Activated naive CD4-positive, alpha-beta T cell (primary cell): ENCODE measurements at places on chromosomes 6 and 20.

DNA sequence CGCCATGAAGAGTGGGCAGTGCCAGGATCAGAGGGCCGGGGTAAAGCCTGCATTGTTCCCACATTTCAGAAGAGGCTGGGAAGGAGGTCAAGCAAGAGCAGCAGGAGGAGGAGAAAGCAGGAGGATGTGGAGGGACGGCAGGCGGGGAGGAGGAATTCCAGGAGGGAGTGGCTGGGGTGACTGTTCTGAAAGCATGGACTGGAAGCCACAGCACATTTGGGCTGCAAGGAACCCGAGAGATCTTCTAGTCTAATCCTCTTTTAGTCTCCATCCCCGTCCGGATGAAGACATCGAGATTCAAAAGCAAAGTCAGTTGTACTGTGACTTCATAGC is 76.9 kb downstream of the FAM50B start:
- DNase-seq, result no peak

DNA sequence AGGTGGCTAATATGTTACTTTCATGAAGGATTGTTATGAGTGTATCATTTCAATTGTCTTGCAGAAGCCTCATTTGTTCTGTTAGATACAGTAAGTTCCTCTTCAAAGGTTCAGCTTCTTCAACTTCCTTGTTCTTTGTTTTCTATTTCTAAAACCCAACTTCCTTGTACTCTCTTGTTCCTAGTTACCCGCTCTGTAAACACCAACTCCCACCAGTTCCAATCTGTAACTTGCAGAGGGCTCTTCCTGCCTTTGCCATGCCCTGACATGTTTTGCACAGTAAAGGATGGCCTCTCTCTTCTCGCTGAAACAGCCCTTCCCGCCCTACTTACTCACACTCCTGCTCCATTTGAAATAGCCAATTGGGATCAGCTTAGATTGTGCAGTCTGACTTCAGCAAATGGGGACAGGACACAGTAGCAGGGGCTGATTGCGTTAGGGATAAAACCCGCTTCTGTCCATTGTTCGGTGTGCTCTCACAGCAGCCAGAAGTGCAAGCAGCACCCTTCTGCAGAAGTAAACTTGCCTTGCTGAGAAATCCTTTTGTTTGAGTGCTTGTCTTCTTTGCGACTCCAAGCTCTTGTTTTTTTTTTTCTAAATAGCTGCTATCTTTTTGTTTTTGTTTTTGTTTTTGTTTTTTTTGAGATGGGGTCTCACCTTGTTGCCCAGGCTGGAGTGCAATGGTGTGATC is 45.9 kb upstream of the POU5F1 start:
- DNase-seq, result no peak

DNA sequence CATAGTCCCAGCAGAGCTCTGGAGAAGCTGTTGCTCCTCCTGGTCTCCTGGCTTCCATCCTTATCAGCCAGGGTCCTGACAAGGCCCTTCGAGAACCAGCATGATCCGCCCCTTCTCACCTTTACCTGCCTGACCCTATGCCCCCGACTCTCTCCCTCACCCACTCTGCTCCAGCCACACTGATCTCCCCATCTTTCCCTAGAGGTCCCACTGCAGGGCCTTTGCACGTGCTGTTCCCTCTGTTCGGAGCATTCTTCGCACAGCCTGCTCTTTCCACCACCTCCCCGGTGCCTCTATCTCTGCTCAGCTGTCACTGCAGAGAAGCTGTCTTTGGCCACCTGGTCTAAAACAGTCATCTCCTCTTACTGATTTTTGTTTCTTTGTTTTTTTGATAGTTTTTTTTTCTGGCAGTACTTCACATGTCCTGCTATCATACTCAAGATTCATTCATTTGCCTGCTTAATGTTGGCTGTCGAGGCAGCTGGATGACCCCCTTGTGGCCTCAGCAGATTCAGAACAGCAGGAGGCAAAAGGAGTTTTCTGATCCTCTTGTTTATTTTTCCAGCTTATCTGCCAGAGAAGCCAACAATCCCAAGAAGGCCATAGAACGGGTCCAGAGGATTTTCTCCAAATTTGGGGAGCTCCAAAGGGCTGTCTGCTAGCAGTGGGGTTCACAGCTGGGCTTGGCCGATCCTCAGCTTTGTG is 1.6 kb upstream of the PTGIS start:
- DNase-seq, result no peak

- DNase-seq, result no peak
These were observed 106.4 kb upstream of the SSTR4 start for GRCh38 chr20:22928679-22929078.

- no peak for DNase-seq
These were observed 183.5 kb upstream of the OLIG3 start for GRCh38 chr6:137677709-137678108.

GRCh38 chr6:6604566-6604965 is 16.0 kb downstream of the LY86 start:
- DNase-seq, result no peak

DNA sequence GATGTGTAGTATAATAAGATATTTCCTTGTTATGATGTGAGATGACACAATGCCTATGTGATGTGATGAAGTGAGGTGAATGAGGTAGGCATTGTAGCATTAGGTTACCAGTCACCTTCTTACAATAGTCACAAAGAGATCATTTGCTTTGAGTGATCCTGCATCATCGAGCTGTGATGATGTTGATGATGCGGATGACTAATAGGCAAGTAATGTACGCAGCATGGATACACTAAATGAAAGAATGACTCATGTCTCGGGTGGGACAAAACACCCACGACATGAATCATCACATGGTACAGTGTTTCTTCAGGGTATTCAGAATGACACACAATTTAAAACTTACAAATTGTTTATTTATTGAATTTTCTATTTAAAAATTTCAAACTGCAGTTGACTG is 806.3 kb upstream of the GJE1 start:
- DNase-seq, result no peak

- no peak for DNase-seq
These were observed 39.5 kb downstream of the HDDC2 start for GRCh38 chr6:125262016-125263013.

DNA sequence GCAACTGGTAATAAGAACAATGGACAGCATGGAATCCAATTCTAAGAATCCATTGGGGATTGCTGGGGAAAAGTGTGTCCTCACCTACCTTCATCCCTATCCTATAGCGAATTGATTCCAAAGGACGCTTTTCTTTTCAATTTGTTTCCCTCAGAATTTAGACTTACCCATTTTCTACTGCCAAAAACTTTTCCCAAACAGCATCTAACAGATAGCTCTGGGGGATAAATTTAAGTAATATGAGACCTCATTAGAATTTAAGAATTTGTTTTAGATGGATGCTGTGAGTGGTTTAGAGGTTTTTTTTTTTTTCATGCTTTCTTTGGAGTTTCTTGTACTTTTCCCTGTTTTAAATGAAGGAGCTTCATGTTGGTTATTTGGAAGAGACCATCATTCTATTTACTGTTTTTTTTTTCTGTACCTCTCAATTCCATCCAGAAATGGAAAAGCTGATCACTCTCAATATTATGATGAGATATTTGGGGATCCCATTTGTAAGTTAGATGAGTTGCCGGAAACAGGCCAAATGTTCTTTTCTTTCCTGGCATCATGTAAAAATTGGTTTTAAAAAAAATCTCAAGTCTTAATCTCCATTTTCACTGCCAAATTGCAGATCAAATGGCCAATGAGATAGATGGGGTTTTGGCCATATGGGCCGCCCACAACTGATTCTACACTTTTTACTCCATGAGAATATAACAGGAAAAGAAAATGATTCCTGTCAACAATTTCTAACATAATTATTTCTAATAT is 105.7 kb downstream of the BCAS1 start:
- DNase-seq, result no peak

- DNase-seq, result peak; percentile 22
These were observed 15.7 kb downstream of the ADISSP start for GRCh38 chr20:3751675-3752385.

GRCh38 chr20:9172851-9173250 is 104.0 kb downstream of the PLCB4 start:
- no peak for DNase-seq

DNA sequence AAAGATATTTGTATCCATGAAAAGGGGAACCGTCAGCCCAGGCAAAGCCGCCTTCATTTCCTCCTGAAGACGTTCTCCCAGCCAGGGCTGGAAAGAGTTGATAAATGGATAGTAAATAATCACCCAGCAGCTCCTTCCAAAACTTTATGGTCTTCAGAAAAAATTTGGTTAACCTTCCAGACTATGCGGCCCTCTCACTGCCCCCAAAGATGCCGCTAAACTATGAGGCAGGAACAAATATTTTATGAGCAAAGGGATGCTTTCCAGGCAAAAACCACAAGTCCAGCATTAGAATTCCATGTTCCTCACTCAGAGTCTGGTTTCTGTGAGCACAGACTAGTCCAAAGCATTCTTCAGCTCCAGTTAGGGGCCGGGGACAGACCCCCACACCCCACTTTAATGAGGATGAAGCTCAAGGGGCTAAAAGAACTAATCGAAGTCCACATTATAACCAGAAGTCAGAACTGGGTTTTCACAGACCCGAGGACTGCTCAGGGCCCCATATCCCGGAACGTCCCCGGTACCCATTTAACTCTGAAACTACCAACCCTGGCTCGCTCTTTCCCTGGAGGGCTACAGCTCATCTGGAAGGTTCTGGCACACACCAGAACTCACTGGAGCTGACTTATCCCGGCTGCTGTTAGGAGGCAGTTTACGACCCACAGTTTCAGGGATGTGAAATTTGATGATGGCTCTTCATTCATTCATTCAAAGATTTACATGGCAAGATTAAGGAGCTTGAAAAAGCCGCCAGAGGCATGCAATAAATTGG is 29.4 kb downstream of the BMP7 start:
- DNase-seq, result no peak

GRCh38 chr6:81455641-81456040 is 296.8 kb downstream of the TENT5A start:
- no peak for DNase-seq

GRCh38 chr6:84921891-84922290 is 157.5 kb upstream of the TBX18 start:
- no peak for DNase-seq

GRCh38 chr6:129860908-129861665 is at the start of gene TMEM244:
Gene TMEM244 (minus strand): TSS chr6:129861315. CDS start chr6:129861188, 127 bp downstream.
- no peak for DNase-seq
